ENCODE measurements at places on chromosomes 12 and 14. TPM values are rescaled to one million over a fixed set of nuclear protein-coding genes. Genes with fewer than 3 reads are reported as not detected.

DNA sequence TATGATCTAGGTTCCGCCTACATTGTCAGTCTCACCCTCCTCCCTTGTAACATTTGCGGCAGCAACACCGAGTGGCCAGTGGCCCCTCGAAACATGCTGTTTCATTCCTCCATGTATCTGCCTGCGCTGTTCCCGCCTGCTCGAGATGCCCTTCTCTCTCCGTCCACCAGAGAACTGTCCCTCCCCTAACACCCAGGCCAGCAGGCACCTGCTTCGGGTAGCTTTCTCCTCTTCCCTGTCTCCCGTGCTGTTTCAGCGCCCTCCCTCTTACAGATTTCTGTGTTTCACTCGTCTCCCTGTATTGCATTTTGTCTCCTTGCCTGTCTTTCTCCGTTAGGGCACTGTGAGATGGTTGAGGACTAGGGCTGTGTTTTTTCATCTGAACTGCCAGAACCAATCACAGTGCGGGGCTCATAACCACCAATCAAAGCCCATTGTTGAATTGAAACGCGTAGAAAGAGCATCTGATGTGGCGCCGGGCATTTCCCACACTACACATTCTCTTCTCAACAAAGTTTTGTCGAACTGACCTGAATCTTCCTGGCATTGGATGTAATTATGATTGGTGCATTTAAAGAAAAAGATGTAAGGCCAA lies 40.9 kb upstream of the ELK3 start:
- no peak for DNase-seq

DNA sequence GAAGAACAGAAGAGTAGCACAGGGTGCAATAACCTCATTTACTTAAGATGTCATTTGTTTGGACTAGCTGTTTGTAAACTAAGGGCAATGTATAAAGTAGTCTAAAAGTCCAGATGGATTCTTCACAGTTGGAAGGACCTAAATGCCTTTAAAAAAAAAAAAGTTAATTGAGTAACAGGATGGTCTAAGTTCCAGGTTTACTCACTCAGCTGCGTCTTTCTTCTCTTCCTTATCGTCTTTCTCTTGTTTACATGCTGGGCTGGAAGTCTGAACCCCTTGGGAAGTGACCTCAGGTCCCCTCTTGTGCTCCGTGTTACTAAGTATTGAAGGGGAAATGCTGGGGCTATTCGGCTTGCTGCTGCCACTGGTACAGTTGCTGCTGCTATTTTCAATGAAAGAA lies 82.5 kb downstream of the SH2B3 start:
- no peak for DNase-seq

- no peak for DNase-seq
These were observed 67.0 kb downstream of the C2CD5 start for GRCh38 chr12:22477166-22477893.

DNA sequence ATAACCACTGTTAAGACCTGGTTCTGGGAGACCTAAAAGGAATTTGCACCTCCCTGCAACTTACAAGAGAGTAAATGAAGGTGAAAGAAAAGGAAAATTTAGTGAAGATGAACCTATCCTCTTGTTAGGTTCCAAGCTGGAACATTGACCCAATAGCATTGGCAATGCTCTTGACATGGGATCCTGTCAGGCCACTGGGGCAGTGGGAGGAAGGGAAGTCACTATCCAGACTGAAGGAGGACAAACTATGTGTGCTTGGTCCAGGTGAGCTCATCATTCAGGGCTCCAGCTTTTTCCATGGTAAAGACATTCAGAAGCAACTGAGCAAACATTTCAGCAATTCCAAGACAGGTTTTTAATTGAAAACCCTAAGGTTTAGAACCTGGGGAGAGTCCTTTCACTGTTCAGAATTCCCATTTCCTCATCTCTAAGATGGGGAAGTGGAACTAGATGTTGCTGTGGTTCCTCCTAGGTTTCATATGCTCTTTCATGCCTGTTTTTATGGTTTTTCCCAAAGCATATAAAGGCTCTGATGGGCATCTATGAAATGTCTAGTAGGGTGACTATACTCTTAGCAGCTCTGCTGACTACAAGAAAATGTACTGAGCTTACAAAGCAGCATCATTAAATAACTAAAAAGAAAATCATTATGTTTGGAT lies 33.1 kb downstream of the MAPK1IP1L start:
- no peak for DNase-seq

DNA sequence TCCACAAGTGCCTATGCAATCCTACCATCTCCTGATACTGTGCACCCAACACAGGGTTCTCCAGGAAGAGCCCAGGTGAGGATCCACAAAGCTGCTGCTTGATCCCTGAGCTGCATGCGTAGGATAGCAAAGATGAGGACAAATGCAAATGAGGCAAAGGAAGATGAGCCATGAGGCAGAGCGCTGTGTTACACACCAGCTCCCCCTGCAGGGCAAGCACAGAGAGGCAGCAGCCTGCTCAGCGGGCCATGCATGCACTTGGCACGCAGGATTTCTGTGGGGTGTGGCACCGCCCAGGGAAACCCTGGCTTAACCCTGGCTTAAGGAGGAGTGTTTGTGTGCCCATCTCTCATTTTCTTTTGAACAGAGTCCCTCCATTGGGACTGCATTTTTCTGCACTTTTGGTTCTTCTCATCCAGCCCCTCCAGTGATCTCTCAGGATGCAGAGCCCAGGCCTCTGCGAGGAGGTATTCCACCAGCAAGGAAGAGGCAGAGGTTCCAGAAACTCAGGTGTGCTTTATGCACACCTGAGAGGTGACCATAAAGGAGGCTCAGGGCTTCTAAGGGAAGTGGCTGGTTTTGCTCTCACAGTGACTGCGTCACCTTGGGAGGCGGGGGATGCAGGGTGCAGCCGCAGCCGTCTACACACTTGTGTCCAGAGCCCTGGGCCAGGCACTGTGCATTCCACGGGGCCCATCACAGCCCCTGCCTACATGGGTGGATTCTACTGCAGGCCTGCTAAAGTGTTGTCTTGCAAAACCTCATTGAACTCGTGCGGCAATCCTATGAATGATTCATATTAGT lies 973.3 kb upstream of the TMEM132C start:
- peak; percentile 56 for DNase-seq

MAP3K12 gene
- 14.3 TPM for total RNA-seq

POLE2 gene
- total RNA-seq, result 32.5 TPM

EIF2S3B gene
- 0.66 TPM for total RNA-seq

All from H4 (cell line).